ENCODE measurements at places on chromosomes 4 and X. TPM values are rescaled to one million over a fixed set of nuclear protein-coding genes. Genes with fewer than 3 reads are reported as not detected.

GRCh38 chr4:15188605-15189539, 186.6 kb downstream of the CPEB2 start:
- no peak for DNase-seq

GRCh38 chrX:120741452-120741851, 111.6 kb upstream of the C1GALT1C1 start:
- no peak for DNase-seq

DNA sequence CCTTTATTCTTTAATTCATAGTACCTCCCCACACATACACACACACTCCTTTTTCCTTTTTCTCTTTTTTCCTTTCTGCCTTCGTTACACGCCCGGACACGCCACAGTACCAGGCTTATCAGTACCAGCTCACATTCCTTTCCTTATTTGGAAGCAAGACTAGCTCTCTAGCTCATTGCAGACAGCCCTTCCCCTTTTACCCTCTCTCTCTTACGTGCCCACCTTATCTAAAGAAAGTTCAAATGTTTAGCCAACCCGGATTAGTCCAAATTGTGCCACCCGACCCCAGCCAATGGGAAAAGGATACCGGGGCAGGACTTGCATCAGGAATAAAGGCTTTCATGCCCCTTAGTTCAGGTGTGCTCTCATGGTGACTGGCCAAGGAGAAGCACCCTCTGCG, 194.7 kb upstream of the VCX3A start:
- DNase-seq: no peak

DNA sequence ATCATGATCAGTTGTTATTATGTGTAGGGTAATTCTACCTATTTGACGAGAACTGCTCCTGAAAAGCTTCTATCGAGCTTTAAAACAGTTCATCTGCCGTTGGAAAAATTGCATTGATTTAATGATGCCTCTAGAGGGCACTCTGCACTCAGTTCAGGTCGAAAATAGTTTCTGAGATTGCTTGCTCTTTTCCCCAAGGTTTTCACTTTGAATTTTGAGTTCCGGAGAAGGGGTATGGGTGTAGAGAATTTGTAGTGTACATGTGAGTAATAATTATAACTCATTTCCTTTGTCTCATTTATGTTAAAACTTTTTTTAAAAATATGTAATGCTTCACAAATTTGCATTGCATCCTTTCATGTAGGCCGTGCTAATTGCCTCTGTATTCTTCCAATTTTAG, 28.4 kb upstream of the TNIP3 start:
- no peak for DNase-seq

KCNE5 gene
- not detected for total RNA-seq

GRCh38 chr4:152616804-152617203, 63.0 kb downstream of the TMEM154 start:
- DNase-seq: no peak

IL13RA2 gene
- total RNA-seq: 0.22 TPM

GRCh38 chr4:120659616-120660170, 262.8 kb downstream of the PRDM5 start:
- no peak for DNase-seq

GRCh38 chr4:27000820-27001219, 140.2 kb downstream of the STIM2 start:
- DNase-seq: no peak

Data from mucosa of descending colon (tissue), 3 donors.